ENCODE measurements at places on chromosomes 6 and 20.

GRCh38 chr6:131049608-131050007 lies 13.4 kb downstream of the EPB41L2 start:
- no peak for DNase-seq

- no peak for DNase-seq
Measured at GRCh38 chr6:70194421-70194820, 108.5 kb downstream of the COL9A1 start.

- DNase-seq = no peak
Measured at GRCh38 chr6:31869343-31869742, 6.7 kb upstream of the NEU1 start.

GRCh38 chr6:83055366-83055964 lies 10.2 kb downstream of the UBE3D start:
- DNase-seq = peak; percentile 47

DNA sequence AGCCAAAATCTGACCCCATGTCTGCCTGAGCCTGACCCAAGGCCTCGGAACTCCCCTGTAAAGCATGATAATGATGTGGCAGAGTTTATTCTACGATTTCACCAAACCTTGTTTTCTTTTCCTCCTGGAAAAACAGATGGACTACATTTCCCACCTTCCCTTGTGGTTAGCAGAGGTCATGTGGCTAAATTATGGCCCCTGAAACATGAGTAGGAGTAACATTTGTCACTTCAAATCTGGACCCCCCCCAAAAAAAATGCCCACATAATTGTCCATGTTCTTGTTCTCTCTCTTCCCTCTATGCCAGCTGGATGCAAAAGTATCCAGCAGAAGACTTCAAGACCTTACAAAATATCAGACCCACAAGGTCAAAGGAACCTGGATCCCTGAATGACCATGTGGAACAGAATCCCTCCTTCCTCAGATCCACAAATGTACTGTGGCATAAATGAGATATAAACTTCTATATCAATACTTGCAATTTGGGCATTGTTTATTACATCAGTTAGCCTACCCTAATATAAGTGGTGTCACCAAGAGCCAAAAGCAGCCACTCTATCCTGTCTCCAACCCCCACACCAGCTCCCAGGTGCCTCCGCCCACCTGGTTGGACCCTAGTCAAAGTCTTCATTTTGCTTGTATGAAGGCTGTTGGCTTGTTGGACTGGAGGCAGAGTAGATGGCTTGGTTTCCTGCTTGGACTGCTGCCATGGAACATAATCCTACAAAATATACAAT lies 1.4 kb downstream of the C20orf96 start:
- DNase-seq = no peak

DNA sequence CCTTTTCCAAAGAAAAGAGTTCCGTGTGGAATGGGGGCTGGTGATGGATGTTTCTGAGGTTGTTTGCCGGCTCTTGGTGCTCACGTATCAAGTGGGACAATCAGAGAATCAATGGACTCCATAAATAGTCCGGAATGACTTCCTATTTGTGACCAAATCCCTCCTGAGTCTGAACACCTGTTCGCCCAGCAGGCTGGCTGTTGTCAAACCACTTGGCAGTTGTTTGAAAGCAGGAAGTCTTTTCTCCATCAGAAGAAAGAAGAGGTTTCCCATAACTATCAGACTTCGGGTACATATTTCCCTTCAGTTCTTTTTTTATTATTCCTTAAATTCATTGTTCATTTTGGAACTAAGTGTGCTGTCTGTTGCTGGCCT lies 154.7 kb upstream of the RIN2 start:
- no peak for DNase-seq

DNA sequence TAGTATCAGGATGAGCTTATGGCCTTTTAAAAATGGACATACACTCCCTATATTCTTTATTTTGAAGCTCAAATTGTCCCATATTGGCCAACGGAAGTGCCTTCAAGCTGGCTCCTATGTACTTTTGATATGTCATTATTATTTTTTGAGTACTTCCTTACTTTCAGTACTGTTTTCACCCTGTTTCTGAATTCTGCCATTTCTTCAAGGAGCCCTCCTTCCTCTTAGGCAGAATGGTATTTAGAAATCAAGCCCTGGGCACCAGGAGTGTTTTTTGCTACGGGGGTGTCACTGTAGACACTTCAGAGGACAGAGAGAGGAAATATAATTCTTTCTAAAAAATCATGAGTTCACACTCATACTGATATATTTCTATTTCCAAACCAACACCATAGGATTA lies 5.5 kb upstream of the MYLK4 start:
- DNase-seq = no peak

DNA sequence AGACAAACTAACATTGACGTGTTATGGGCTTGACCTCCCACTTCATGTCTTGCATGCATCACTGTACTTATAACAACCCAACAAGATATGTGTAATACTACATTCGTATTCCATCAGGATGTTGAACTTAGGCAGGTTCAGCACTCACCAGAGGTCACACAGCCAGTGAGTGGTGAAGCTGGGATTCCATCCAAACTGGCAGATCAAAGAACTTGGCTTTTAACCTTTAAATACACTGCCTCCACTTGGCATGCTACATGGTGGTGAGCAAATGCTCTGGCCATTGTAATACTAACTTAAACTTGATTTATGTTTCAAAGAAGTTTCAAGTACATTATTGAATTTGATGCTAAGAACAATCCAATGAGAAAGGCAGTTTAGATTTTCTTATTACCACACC lies 10.7 kb upstream of the HDDC2 start:
- no peak for DNase-seq

GRCh38 chr6:29131691-29132090 lies 23.8 kb downstream of the OR2J3 start:
- no peak for DNase-seq

DNA sequence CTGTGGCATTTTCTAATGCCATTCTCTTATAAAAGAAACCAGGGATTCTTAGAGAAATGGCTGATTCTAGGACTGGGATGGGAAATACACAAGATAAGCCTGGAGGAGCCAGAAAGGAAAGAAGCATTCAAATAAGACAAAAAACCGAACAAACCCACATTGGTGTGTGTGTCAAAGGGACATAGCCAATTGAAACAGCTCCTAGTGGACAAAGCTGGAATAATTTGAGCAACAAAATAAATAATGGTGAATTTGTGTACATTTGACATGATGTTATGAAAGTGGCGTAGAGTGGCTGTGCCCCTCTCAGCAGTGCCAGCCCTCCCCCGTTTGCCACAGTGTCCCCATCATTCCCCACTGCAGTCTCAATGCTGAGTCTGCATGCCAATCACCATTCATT lies 55.5 kb downstream of the B3GAT2 start:
- no peak for DNase-seq

DNA sequence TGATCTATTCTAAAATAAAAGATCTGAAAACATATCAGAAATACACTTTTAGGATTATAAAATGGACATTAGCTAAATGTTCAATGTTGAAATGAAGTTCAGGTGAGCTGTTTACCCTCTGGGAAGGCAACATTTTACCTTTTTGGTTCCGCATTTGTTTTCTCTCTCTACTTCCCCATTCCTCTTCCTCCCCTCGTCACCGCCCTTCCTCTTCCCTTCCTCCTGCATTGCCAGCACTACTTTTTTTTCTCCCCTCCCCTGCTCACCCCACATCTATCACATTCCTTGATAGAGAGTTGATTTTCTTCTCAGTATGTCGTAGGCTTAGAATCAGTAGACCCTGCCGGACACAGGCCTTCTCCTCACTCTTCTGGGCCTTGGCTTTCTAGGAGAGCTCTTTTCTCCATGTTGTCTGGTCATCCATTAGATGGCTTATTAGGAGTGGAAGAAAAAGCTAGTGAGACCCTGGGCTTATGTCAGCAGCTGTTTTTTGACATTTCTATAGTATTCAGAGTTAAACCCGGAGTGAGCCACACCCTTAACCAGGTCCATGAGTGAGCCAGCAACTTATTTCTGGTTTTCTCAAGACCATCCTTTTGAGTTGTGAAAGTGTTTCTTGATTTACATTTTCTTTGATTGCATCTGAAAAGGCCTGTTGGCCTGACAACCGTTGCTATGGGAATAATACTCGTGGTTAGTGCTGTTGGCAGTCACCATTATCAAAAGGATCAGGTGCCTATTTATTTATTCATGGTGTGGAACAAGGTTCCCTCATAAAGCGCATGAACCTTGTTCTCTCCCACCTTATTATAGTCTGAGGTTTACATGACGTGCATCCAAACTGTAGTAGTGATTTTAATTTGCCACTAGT lies 90.9 kb downstream of the DTD1 start:
- no peak for DNase-seq

GRCh38 chr6:11978169-11978987 lies 33.7 kb upstream of the HIVEP1 start:
- no peak for DNase-seq

GRCh38 chr6:164693944-164694343 lies 615.5 kb downstream of the C6orf118 start:
- no peak for DNase-seq

- no peak for DNase-seq
Measured at GRCh38 chr6:16352258-16352635, 113.9 kb downstream of the GMPR start.

DNA sequence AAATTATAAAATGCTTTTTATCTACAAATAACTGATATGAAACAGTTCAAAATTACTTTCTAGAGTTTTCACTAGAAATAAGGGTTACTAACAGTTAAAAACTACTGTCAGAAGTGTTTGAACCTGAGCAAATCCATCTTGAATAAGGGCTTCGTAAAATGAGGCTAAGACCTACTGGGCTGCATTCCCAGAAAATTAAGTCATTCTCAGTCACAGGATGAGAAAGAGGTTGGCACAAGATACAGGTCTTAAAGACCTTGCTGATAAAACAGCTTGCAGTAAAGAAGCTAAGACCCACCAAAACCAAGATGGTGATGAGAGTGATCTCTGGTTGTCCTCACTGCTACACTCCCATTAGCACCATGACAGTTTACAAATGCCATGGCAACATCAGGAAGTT lies 93.7 kb downstream of the PLG start:
- DNase-seq = no peak

DNA sequence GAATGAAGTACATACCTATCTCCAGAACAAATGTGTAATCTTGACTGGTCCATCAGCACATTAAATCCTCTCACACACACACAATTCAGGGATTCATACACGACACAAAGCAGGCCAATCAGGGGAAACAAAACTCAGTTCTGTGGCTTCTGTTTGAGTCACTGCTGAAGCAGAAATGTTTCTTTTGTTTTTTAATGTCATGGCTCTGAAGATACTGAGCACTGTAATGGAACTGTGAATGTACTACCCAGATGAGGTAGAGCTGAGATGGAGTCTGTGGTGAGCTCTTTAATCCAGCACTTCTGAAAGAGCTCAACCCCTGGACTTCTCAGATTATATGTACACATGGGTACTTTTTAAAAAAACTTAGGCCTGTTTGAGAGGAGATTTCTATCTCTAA lies 116.4 kb downstream of the THEMIS start:
- DNase-seq = no peak

- no peak for DNase-seq
Measured at GRCh38 chr6:157596886-157597285, 215.9 kb downstream of the ZDHHC14 start.

DNA sequence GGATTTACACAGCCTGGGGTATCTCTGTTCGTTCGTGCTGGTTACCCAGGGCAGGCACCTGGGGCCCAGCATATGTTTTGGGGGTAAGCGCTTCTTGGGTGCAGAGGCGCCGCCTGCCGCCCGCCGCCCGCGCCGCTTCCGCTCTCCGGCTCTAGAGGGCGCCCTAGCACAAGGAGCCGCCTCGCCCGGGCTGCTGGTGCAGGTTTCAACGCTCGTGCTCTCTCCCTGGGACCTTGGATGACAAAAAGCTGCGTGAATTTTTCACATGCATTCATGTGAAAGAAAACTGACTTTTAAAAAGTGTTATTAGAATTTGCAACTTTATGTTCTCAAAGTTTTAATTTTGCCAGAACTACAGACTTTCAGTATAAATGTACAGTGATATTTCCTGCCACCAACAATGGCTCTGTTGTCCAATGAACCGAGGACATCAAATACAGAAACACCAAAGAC lies 32.5 kb downstream of the PRR18 start:
- DNase-seq = peak; percentile 69

- no peak for DNase-seq
Measured at GRCh38 chr20:1557605-1558004, at the start of gene SIRPD. SIRPD (minus strand) TSS chr20:1557705; CDS start chr20:1557653, 52 bp downstream.

DNA sequence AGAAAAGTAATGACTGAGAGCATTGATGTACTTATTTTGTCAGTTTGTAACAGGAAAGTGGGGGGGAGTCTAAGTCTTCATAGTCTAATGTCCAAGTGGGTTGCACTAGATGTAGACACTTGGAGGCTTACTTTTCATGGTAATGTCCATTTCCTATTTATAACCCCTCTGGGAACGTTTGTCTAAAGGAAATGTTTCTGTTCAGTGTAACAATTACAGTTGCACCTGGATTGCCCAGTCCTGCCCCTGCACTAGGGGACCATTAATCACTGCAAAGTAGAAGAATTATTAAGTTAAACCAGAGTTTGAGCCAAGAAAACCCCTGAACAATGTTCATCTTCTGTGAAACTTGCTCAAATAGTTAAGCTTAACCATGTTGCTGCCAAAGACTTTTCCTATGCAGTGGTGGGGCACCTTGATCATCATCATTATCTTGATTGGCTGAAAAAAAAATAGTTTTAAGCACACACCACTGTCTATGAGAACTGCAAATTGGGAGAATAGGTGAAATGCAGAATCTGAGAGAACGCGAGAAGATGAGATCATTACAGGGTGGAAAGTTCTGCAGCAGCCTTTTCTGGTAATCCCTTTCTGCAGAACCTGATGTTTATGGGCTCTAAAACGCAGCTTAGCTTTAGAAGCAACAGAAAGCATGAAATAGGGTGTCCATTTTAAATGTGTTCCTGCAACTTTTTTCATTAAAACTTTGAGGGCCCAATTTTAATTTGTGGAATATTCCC lies 106.0 kb downstream of the ZNF217 start:
- DNase-seq = no peak

- DNase-seq = no peak
Measured at GRCh38 chr20:36908603-36909002, 32.7 kb downstream of the TLDC2 start.

- DNase-seq = no peak
Measured at GRCh38 chr6:40476673-40477072, 110.5 kb downstream of the LRFN2 start.

- DNase-seq = peak; percentile 17
Measured at GRCh38 chr6:71496018-71496721, 207.6 kb downstream of the OGFRL1 start.

All from activated CD4-positive, alpha-beta T cell treated with anti-CD3 and anti-CD28 coated beads, Interleukin-2, amount 10 ng/mL, durations not matched to agents 7 days and 5 days (primary cell).